ENCODE measurements at places on chromosomes 11 and 22. TPM values are rescaled to one million over a fixed set of nuclear protein-coding genes. Genes with fewer than 3 reads are reported as not detected.

The JAML gene
- 9.2 TPM for polyA plus RNA-seq

The KREMEN1 gene
- polyA plus RNA-seq = 9.4 TPM

The PGA5 gene
- 0.13 TPM for polyA plus RNA-seq

The SERHL2 gene
- 1.4 TPM for polyA plus RNA-seq

The GRM5 gene
- 0.01 TPM for polyA plus RNA-seq

Data from adipose tissue (tissue), 3 donors.